ENCODE measurements at places on chromosomes 3 and 15.

GRCh38 chr3:73503781-73504180 lies 121.0 kb downstream of the PDZRN3 start:
- DNase-seq: no peak

DNA sequence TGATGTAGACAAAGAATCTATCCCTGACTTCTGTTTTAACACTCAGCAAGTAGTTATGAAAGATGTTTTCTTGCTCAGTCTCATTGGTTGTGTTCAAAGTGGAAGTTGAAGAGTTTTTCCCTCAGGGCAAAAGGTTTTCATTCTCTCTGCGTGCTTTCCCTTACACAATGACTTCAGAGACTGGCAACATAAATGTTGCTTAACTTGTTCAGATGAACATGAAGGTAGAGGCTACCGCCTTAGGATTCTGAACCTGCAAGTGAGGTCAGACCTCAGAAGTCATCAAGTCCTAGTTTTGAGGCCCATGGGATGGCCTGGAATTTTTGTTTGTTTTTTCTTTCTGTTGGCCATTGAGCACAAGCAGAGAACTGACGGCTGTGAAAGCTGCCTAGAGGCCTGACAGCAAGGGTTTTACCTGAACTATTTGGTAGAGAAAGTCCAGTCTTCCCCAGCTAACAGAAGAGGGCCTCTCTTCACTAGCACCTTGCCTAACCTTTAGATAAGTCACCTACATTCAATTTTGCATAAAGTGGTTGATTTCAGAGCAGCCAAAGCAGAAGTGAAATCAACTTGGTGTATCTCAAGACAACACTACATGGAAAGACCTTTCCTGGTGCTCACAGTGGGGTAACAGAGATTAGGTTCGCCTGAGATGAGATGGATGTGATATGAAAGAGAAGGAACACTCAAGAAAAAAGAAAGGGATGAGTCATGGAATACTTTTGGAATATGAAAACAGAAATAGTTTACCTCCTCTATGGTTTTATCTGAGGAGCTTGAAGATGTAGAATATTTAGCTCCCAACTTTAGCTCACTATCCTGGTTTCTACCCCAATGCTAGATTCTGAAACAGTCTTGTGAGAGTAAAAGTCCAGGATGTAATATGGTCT lies 53.6 kb upstream of the AP4E1 start:
- no peak for DNase-seq

DNA sequence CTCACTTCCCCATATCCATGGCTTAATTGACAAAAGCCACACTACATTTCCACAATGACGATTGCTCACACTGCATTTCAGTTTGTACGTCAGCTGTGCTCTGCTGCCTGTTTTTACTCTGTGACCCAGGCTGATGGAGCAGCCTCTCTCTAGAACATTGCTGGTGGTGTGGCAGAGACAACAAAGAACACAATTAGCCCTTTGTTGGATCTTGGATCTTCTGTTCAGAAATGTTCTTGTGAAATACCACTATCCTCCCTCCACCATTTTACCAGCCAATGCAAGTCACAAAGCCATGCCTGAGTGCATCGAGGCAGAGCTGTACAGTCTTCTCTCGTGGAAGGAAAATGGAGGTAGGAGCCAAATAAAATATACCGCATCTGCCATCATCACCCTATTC lies 56.9 kb upstream of the TBC1D5 start:
- DNase-seq: no peak

DNA sequence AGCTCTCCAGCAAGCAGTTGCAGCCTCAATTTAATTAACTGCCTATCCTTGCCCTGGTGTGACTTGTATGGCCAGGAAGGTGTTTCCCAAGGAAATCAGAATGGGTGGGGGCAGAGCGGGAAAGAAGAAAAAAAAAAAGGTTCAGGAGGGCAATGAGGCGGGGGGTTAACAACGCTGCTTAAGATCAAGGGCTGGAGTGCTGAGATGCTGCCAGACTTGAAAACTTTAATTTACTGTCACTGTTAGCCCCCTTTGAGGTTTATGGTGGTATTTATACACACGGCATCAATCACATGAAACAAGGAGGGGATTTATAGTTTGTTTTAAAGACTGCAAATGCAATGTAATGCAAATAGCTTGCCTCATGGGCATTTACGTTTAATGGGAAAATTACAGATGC lies 319.4 kb upstream of the NR2F2 start:
- no peak for DNase-seq

DNA sequence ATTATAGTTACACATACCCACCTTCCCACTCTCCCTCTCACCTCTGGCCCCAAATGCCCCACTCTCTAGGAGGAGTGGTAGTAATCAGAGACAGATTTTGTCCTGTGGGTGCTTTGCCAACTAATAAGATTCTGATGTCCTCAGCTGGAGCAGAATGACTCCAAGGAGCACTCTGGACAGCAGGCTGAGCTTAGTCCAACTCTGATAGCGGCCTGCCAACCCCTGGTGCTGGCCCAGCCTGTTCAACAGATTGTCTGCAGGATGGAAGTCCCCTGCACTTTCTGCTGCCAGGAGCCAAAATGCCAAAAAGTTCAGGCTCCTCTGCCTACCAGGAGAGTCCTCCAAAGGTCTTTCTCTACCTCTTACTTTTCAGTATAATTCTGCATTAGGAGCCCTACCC lies 160.5 kb upstream of the UMPS start:
- no peak for DNase-seq

DNA sequence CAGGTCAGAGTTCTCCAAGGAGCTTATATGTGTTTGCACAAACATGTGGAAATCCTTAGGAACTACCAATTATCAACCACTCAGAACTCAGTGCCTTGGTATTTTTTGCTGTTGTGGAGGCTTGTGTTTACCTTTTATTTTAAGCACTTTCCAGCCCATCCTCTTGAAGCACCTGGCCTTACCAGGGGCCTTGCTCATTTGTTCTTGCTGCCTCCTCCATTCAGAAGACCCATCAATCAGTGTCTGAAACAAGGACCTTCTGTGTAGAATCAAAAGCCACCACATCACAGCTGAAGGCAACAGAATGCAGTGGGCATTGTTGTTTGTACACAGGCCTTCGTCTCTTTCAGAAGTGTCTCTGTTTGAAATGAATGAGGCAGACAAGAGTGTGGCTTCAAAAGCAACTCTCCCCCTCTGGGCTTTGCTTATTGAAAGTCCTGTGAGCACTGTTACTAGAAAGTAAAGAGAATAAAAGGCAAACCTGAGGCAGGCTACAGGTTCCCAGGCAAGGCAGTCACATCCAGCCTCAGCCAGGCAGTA lies 24.5 kb upstream of the LIPC start:
- no peak for DNase-seq
